Right atrium auricular region (tissue), 2 donors: ENCODE measurements at places on chromosomes 1 and 21.

DNA sequence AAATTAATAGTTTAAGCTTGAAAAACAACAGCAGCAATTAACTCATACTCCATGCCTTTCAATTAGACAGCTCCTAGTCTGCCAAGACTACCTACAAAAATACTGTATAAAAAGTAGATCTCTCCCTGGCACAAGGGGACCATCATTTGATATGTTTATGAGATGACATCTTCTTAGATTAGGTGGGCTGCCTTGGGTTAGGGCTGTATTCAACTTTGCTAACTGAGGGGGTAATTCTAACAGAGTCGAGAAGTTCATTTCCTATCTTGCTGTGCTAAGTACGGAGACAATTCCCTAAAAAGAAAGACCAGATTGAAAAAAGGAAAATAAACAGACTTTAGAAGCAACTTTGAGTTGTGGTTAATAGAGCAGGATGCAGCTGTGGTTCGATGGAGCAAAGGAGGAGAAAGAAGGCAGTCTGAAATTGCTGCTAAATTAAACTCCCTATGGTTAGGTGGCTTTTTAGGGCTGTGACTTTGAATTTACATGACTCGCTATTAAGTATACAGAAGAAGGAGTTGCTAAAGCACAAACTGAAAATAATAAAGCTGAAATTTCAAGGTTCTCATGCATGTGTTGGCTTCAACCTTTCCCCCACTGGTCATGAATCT, 75.4 kb downstream of the CDC7 start:
- no peak for DNase-seq

- no peak for DNase-seq
Observed at GRCh38 chr1:19351873-19352272, 39.7 kb downstream of the SLC66A1 start.

- no peak for DNase-seq
Observed at GRCh38 chr1:40256401-40257084, 1.5 kb upstream of the ZMPSTE24 start.

DNA sequence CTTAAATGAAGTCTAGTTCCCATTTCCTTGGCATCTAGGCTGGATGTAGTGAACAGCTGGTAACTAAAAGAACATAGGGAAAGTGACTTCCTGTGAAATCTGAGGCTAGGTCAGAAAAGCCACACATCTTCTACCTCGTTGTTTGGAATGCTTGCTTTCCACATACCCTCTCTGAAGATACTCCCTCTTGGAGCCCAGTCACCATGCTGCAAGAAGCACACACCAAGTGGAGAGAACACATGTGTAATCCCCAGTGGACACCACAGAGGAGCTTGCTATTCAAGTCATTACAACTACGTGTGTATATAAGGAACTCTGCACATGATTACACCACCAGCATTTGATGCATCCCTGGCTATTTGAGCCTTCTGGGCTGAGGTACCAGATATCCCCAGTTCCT, 125.9 kb downstream of the RGS21 start:
- no peak for DNase-seq

DNA sequence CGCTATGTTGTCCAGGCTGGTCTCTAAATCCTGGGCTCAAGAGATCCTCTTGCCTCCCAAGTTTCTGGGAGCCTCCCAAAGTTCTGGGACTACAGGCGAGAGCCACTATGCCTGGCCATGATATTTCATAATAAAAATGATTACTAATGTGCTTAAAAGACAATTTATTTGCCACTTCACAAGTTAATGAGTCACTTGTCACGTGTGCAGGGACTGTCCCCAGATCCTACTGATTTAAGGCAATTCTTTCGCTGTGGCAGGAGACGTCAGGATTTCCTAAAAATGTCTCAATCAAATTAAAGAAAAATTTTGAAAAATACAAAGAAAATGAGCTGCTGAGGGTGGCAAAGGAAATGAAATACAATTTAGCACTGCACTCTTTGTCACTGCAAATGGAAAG, 43.5 kb downstream of the B3GALNT2 start:
- no peak for DNase-seq

GRCh38 chr21:42127164-42128150, 56.3 kb downstream of the UMODL1 start:
- DNase-seq: no peak

- no peak for DNase-seq
Observed at GRCh38 chr21:29849735-29850176, 90.0 kb downstream of the GRIK1 start.

GRCh38 chr1:156581661-156582387, 2.3 kb downstream of the TTC24 start:
- no peak for DNase-seq
